Bladder microvascular endothelial cell (primary cell): ENCODE measurements at places on chromosomes 13 and 19. TPM values are rescaled to one million over a fixed set of nuclear protein-coding genes. Genes with fewer than 3 reads are reported as not detected.

The ZNF653 gene
- total RNA-seq: 3.6 and 5.8 TPM in 2 replicates

The LSM4 gene
- total RNA-seq: 109 and 140 TPM in 2 replicates

The PPP1R37 gene
- 18.1 and 24.4 TPM in 2 replicates for total RNA-seq

The CFAP97D2 gene
- not detected in 2 replicates for total RNA-seq
